NCI-H1105 treated with DMSO at 0.1 percent for 48 hours (cell line): ENCODE measurements at places on chromosomes 7 and 10.

DNA sequence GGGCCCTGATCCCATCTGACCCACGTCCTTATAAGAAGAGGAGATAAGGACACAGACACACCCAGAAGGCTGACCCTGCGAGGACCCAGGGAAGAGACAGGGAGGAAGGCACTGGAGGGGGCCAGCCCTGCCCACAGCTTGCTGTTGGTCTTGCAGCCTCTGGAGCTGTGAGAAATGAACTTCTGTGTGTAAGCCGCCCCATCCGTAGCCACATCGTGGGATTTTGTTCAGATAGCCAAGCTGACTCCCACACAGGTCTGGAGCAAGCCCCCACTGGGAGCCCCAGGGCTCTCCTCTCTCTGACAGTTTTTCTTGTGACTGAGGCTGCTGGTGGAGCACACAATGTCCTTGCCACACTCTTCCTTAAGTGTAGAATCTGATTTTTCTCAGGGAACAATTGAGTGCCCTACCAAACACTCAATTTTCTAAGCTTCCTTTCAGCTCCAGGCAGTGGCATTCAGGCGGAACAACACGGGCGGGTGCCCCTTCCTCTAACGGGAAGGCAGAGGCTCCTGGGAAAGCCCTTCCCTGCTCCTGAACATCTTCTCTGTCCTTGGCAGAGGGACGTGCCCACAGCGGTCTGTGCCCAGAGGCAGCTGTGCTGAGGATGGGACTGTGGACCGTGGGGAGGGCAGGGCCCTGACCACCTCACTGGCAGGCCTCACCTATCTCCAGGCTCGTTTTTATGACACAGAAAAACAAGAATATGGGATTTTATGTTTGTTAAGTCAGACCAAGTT, 160.6 kb upstream of the SHH start:
- DNase-seq = no peak

GRCh38 chr10:85784792-85785191, 581.8 kb downstream of the GRID1 start:
- DNase-seq = no peak

DNA sequence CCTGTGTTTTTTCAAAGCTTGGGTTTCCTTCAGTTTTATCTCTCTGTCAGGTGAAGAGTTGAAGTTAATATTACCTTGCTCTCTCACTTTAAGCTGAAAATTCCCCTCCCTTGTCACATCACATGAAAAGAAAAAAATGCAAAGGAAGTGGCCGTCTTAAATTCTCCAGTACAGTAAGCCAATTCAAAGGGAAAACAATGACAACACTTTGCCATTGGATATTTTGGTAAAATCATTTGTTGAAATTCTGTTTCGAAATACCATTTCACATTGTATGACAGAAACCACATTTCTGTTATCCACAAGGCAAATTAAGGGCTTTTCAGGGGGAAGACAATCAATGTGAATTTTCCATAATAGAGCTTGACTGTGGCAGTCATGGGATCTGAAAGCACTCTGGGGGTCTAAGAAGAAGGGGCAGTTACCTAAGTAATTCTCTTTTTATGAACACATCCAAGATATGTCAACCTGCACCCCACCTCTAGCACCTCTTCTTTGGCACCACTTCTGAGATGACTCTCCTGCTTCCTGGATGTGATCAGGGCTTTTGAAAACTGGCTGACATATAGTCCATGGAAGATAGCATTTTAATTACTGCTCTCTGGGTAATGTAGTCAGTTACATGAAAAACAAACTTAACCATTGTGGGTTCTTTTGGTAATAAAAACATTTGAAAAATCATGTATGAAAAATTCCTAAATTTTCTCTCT, 63.8 kb downstream of the ENTPD1 start:
- no peak for DNase-seq

DNA sequence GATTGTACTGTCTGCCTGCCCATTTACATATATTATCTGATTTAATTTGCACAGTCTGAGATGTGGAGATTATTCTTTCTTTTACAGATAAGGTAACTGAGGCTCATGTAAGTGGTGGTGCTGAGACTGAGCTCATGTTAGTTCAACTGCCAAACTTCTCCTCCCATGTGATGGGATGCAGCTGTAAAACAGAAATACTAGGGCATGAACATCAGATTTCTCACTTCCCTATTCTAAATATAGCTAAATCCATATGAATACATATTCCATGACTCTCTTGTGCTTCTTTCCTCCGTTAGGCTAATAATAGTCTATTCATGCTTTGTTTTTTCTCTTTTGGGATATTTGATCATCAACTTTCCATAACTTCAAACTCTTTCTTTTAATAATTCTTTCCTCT, 84.7 kb downstream of the PTPRZ1 start:
- DNase-seq = no peak

DNA sequence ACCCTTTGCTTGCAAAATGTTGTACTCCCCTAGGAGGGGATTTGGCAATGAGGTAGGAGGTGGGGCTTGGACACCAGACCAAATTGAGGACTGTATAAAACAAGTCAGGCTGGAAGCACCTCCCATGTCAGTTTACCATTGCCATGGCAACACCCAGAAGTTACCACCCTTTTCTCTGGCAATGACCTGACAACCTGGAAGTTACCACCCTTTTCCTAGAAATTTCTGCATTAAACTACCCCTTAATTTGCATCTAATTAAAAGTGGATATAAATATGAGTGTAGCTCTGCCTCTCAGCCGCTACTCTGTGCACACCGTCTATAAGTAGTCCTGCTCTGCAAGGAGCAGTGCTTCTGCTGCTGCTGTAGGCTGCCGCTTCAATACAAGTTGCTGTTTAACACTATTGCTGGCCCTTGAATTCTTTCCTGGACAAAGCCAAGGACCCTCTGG, 7.8 kb upstream of the BLNK start:
- no peak for DNase-seq

GRCh38 chr10:126264102-126265018, 123.9 kb downstream of the ADAM12 start:
- DNase-seq = no peak

- DNase-seq = no peak
Observed at GRCh38 chr10:106708506-106708905, 456.0 kb downstream of the SORCS1 start.

DNA sequence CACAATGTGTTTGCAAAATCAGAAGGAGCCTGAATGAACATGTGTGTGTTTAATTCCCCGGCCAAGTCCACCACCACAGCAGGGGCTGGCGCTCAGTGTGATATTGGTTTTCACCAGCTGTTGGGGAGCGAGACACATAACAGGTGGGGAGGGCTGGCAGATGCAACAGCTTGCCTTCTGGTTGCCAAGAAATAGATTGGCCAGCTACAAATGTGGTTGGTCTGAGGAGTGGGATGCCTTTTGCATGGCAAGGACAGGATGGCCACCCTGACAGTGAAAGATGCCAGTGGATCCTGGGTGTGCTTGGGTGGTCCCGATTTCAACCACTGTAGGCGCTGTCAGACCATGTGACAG, 292.5 kb upstream of the FZD8 start:
- DNase-seq = no peak

- DNase-seq = no peak
Observed at GRCh38 chr7:158096582-158096981, 491.0 kb downstream of the PTPRN2 start.

DNA sequence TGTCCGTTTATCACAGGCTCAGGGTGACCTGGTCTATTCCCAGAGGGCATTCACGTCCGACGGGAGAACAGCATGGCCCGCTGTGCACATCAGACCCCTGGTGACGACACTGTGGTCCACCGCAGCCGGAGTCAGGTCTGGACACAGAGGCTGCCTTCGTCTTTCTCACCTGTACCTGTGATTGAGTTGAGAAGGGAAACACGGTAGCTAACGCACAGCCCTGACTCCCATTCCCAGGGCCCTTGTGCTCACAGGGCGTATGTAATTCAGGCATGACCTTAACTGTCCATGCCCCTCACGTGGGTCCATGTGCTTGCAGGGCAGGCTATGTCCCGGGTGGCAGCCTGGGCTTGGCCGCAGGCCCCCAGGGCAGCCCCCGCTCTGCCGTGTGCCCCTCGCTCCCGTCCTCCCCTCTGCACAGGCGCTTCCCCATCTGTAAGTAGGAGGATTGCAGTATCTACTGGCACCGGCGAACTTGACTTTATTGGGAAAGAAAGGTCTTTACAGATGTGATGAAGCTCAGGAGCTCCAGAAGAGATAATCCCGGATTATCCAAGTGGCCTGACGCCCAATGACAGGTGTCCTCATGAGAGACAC, 221.3 kb upstream of the TCERG1L start:
- DNase-seq = no peak

- DNase-seq = no peak
Observed at GRCh38 chr10:3542185-3542611, 242.8 kb downstream of the KLF6 start.

DNA sequence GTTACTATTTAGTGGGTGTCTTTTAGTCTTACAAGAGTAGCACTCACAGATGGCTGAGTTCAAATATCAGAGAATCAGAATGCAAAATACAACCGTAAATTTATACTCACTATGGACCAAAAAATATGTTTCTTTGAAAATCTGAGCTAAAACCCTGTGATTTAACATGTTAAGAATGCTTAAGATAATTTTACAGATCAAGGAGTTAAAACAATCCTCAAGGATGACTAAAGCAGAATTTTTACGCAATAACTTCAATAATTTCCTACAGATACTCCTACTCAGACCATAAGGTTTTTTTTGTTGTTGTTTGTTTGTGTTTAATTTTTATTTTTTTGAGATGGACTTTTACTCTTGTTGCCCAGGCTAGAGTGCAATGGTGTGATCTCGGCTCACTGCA, 47.9 kb upstream of the CCDC6 start:
- DNase-seq = no peak

- DNase-seq = no peak
Observed at GRCh38 chr7:20895563-20895962, 108.9 kb upstream of the SP8 start.

GRCh38 chr7:130960208-130960988, 226.4 kb upstream of the KLF14 start:
- DNase-seq = no peak

- no peak for DNase-seq
Observed at GRCh38 chr7:33719059-33719581, 186.2 kb upstream of the BMPER start.

GRCh38 chr7:157718303-157719007, 381.7 kb downstream of the DNAJB6 start:
- no peak for DNase-seq

GRCh38 chr7:7596176-7596575, 29.5 kb downstream of the MIOS start:
- DNase-seq = no peak

GRCh38 chr7:112083776-112084355, 122.3 kb downstream of the DOCK4 start:
- DNase-seq = no peak

- no peak for DNase-seq
Observed at GRCh38 chr10:25896421-25896820, 37.6 kb upstream of the MYO3A start.

- no peak for DNase-seq
Observed at GRCh38 chr10:119246862-119247549, 39.6 kb downstream of the GRK5 start.

- DNase-seq = no peak
Observed at GRCh38 chr7:101669307-101669706, 40.2 kb upstream of the MYL10 start.

DNA sequence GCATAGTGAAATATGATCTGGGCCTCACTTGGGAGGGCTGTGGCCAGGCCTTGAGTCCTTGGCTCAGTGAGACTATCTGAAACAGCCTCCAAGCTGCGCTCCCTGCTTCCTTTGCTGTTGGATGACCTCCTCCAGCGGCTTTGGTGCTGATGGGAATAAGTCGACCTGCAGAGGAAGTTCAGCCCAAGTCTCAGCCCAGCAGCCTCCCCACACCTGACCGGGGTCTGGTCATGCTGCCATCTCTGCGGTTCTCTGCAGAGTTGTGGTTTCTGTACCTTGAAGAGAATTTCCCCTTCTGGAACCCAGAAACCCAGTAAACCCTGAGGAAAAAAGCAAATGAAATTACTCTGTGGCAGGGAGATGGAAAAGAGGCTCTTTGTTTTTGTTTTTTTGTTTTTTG, 4.6 kb upstream of the RBAK start:
- no peak for DNase-seq

DNA sequence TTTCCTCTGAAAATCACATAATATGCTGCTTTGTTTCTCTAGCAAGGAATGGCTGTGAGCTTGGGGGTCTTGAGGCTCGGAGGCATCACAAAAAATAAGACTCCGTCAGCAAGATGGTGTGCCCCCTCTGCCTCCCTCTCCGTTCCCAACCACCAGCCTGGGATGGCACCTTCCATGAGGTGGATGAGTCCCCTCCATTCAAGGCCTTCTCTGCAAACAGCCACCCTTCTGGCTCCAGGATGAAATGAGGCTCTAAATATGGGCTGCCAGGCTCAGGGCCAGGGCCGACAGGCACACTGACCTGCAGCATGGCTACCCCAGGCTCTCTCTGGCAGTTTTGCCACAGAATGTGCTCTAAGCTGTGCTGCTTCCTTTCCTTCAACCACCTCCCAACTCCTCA, 521.5 kb downstream of the PTPRN2 start:
- no peak for DNase-seq

DNA sequence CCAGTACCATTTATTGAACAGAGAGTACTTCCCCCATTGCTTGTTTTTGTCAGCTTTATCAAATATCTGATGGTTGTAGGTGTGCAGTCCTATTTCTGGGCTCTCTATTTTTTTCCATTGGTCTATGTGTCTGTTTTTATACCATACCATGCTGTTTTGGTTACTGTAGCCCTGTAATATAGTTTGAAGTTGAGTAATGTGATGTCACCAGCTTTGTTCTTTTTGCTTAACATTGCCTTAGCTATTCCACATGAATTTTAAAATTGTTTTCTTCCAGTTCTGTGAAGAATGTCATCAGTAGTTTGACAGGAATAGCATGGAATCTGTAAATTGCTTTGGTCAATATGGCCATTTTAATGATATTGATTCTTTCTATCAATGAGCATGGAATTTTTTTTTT, 140.5 kb upstream of the RHOBTB1 start:
- no peak for DNase-seq

DNA sequence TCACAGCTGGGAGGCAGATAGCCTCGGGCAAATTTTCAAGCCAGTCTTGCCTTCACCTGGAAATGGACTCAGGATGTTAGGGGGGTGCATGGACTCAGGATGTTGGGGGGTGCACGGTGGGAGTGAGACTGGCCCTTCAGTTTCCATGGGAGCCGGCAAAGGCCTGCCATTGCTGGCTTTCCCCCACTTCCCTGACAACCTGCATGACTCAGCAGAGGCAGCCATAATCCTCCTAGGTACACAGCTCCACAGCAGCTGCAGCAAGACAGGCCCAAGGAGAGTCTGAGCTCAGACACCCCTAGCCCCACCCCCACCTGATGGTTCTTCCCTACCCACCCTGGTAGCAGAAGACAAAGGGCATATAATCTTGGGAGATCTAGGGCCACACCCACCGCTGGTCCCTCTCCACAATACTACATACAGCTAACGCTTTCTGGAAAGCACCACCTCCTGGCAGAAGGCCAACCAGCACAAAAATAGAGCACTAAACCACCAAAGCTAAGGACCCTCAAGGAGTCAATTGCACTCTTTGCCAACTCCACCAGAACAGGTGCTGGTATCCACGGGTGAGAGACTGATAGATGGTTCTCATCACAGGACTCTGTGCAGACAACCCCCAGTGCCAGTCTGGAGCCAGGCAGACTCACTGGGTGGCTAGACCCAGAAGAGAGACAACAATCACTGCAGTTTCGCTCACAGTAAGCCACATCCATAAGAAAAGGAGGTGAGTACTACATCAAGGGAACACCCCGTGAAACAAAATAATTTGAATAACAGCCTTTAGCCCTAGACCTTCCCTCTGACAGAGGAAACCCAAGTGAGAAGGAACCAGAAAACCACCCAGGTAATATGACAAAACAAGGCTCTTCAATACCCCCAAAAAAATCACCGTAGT, 18.3 kb downstream of the C7orf25 start:
- peak; percentile 58 for DNase-seq

GRCh38 chr7:95470452-95470851, 15.3 kb upstream of the ASB4 start:
- DNase-seq = peak; percentile 75
